Brain (organoid and tissue), 16 donors: ENCODE measurements at places on chromosomes 3 and 15.

DNA sequence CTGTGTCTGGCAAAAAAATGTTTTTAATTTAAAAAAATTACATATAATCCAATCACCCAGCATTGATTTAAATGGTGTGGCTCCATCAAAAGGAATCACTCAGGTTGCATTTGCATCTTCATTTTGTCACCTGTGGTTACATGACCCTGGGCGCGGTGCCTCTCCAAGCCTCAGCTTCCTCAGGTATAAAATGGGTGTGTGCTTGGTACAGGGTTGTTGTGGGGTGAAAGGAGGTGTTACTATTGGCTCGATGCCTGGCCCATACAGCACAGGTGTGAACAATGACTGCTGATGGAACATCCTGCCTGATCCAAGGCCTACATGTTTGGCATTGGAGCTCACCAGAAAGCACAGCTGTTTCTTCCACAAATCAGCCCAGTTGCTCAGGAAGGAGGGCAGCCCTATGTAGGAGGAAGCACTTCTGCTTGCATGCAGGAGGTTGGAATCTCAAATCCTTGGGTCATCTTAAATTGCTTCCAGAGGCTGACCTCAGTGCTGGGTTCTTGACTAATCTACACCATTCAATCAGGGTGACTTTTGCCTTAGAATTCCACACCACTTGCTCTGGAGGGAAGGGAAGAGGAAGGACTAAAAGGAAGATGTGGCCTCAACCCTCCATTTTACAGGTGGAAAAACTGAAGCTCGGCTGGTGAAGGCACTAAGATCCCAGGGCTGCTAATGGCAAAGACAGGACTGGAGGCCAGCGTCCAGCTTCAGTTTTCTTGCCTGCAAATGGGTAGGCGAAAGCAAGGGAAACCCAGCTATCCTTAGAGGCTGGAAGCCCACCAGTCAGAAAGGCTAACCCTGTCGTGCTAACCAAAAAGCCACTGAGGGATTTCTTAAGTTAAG lies 31.7 kb downstream of the BHLHE40 start:
- DNase-seq: no peak

DNA sequence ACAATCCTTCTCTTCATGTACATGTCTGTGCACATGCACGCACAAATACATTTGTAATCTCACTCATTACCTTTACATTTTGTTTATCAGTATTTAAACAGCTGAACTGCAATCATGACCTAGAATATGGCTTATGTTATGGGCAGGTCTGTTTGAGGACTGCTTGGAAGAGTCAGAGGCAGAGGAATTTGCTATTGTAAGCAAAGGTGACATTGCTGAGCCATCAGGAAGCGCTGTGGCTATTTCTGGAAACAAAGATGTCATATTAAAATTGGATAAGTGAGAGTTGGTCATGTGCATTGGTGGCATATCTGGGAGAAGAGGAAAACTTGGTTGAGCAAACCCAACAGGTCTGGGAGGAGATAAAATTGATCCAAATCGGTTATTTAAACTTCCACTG lies 41.6 kb downstream of the USF3 start:
- DNase-seq: no peak

DNA sequence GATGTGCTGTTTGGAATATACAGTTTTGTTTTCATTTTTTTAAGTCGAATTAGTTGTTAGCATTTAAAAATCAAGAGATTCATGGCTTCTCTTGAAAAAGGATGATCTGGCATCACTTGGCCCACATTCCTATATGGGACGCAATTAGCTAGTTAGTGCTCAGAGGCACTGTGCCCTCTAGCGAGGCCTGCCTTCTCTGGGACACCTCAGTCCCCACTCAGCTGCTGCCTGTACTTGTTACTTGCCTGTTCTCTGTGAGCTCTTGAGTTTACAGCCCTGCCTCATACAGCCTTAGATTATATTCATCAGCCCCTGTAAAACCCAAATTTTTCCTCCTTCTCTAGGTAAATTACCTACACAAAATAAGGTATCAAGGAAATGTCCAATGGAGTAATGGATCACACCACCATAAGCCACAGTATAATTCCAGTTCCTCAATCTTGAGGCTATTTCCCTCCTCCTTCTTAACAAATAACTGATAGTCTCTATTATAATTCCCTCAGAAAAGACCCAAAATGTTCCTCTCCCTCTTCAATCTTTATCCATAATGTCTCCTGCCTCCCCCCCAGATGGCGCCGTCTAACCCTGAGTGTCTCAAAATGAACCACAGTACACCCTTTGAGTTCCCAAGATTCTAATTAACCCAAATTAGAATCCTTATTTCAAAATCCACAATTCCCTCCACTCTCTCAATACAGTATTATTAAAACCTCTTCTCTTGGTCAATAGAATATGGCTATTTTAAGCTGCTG lies 2.7 kb downstream of the ZMAT3 start:
- no peak for DNase-seq

DNA sequence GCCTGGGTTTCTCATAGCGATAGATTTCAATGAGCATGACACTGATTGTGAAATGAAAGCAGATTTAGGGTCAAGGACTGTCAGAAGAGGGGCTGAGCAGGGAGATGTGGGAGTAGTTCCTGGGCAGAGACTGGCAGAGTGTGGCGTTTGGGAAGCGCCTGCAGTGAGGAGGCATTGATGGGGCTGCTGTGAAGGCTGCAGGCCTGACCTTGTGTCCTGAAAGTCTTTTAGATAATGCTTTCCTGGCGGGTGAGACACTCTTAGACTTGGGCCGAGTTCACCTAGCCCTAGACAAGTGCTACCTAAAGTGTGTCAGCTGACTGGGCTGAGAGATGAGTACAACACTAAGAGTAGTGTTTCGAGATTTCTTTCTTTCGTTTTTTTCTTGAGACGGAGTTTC lies 20.7 kb downstream of the USP13 start:
- no peak for DNase-seq

GRCh38 chr3:185998136-185998535 lies 60.3 kb upstream of the TRA2B start:
- no peak for DNase-seq

- no peak for DNase-seq
Observed at GRCh38 chr3:127741246-127741645, 68.5 kb downstream of the ABTB1 start.

DNA sequence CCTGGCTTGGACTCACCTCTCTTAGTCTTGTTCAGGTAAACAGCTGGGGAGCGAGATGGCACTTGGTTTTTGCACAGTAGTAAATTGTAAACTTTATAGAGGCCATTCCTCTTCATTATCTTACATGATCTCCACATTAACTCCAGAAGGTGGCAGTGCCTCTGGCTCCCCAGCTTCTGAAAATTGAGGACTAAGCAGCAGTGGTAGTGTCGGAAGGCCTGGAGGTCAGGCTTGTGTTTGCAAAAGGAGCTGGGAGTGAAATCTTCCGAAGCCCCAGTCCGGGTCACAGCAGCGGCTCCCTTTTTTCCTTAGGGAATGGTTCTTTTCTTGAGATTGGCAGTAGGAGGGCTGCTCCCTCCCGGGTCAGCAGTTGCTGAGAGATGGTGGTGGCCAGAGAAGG lies 85.7 kb downstream of the FNDC3B start:
- DNase-seq: no peak

DNA sequence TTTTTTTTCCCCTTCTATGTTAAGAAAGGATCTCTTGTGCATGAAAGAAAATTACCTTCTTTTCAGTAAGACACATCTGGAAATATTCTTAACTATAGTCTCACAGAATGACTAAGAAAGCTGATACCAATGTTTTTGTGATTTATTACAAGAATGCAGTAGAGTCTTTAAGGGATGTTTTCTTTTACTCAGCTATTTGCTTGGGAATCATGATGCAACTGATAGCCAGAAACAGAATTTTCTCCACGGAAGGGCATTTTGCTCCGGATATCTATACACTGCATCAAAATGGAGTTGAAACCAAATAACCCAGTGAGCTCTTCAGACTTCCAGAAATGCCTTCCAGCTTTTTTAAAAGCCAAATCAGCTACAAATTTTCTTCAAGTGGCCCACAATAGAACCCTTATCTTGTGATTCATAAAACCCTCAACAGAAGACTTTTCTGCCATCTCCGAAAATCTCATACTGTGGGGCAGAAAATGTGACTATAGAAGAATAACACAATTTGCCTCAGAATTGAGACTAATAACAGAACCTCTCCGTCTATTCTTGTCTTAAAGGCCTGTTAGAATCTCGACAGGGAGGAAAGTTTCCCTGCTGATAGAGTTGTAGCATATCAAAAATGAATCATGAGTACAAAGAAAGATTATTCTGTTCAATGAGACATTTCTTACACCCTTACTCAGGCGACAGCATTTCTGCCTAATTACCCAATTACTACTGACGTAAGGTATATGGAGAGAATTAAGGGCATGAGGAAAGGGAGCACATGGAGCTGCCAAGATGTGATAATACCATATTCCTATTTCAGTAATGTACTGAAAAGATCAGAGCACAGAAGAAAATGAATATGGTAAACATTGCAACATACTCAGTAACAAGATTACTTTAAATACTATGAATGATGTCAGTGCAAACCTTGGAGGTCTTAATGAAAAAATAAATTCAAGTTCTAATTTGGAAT lies 900.1 kb downstream of the ROBO1 start:
- DNase-seq: peak; percentile 88

DNA sequence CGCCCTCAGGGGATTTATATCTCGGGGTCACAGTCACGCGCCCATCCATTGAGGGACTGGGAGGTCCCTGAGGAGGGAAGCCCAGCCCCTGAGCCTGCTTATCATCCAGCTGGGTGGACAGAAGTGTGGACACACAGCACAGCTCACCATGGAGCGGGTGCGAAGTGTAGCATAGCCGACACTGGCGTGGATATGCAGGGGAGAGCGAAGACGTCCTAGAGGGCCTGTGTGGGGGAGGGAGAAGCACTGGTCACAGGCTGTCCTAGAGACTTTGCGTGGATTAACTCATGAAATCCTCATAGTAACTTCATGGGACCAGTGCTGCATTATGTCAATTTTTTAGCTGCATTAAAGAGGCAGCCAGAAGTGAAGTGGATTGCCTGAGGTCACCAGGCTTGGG lies 26.1 kb upstream of the PLXND1 start:
- DNase-seq: no peak

DNA sequence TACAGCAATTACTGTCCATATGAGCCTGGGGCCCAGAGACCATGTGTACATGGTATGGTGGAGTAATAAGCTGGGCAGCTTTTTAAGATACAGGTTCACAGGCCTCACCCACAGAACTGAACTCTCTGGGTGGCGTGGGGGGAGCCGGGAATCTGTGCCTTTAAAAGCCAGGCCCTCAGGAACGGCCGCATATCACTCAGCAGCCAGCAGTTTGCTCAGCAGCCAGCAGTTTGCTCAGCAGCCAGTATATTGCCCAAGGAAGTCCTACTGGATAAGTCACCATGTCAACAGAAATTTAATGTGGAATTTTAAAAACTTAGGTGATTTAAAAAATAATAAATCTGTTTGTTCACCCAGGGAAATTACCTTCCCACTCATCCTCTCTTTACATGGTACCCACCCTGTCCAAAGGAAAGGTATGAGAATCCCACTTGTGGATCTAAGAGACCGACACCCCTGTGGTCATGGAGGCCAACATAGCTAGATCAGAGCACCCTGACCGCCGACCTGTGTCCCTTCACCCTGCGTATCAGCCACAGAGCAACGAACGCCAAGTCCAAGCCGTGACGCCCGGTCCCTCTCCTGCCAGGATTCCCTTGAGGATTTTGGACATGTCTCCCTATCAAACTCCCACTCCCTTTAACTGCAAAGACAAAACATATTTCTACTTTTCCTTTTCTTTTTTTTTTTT lies 95.7 kb upstream of the CHRM5 start:
- DNase-seq: no peak

DNA sequence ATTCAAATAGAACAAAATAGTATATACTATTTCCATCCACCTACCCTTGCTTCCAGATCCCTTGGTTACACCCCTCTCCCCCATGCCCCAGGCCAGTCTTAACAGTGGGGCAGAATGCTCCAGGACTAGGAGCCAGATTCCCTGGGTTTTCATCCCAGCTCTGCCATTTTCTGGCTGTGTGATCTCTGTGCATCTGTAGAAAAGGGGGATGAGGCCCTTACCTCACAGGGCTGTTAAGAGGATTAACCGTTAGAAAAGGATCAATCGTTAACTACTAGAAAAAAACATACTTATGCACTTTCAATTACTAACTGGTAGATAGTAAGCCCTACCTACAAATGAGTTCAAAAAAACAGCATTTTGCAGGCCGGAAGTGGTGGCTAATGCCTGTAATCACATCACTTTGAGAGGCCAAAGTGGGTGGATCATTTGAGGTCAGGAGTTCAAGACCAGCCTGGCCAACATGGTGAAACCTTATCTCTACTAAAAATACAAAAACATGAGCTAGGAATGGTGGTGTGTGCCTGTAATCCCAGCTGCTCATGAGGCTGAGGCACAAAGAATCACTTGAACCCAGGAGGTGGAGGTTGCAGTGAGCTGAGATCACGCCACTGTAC lies 11.7 kb downstream of the EBLN2 start:
- no peak for DNase-seq
